Hematopoietic multipotent progenitor cell treated with erythropoietin and hydrocortisone succinate and interleukin-3 and kit ligand, for 4 days (in vitro differentiated cells): ENCODE measurements at places on chromosomes 7 and 10.

DNA sequence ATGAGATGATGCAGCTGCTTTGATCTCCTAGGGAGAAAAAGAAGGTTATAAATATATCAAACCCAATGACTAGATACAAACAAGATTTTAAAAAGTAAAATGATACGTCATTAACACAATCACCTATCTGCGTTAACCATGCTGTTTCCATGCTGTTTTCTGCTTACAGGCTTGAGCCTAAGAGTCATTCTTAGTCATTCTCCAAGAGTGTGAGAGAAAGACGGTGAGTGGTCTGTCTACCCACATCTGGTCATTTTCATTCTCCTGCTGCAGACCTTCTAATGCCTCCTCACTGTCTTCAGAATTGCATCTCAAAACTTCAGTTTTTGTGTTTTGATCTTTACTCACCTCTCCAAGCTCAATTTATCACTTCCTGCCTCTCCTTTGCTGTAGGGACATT, 98.0 kb upstream of the ELMO1 start:
- DNase-seq: no peak

DNA sequence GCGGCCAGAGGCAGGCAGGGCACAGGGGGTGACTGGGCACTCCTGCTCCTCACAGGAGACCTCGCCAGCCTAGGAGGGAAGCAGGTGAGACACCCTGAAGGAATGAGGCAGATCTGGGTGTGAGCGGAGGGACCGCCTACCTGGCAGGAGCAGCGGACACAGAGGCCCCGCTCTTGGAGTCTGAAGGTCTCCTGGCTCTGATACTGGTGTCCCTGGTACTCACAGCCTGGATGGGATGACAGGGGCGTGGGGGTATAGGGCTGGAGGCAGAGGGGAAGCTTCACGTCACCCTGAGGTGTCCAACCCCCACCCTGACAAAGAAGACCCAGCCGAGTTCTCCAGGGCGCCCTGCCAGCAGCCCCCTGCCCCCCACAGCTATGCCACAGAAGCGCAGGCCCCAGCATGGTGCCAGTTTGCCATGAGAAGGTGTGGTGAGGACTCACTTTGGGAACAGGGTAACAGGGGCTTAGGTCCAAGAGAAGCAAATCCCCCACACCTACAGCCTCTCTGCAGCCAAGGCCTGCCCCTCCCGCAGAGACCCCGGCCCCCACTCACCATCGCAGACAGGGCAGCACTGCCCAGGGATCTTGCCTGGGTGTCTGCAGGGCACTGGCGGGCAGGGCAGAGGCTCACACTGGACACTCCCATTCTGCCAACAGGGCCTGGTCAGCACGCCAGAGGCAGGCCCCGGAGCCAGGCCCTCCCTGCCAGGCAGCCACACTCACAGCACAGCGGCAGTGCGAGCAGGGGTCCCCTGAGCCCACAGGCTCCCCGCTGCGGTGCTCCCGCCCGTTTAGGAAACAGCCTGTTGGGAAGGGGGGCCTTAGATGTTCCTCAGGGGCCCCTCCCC, 17.0 kb downstream of the KCP start:
- no peak for DNase-seq

DNA sequence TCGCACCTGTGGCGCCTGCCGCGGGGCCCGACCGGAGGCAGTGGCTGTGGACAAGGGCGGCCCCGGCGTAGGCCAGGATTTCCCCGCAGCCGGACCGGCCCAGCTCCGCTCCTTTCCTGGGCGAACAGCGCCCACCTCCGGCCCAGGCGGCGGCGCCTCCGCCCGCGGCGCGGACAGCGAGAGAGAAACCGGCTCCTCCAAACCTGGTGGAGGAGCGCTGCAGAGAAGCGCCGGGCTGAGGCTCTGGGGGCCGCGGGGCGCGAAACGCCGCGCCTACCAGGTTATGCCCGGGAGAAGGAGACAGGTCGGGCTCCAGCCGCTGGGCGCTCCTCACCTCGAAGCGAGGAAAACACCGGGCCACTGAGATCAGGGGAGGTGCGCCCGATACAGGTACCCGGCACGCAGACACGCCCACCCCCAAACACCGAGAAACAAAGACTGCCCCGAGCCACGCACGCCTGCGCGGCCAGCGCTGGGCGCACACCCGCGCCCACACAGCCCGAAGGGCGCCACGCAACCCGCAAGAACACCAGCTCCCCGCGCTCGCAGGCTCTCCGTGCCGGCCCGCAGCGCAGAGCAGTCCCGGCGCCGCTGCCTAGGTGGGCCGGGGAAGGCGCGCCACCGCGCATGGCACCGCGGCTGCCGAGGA, 3.3 kb downstream of the GRID1 start:
- DNase-seq: peak; percentile 49

DNA sequence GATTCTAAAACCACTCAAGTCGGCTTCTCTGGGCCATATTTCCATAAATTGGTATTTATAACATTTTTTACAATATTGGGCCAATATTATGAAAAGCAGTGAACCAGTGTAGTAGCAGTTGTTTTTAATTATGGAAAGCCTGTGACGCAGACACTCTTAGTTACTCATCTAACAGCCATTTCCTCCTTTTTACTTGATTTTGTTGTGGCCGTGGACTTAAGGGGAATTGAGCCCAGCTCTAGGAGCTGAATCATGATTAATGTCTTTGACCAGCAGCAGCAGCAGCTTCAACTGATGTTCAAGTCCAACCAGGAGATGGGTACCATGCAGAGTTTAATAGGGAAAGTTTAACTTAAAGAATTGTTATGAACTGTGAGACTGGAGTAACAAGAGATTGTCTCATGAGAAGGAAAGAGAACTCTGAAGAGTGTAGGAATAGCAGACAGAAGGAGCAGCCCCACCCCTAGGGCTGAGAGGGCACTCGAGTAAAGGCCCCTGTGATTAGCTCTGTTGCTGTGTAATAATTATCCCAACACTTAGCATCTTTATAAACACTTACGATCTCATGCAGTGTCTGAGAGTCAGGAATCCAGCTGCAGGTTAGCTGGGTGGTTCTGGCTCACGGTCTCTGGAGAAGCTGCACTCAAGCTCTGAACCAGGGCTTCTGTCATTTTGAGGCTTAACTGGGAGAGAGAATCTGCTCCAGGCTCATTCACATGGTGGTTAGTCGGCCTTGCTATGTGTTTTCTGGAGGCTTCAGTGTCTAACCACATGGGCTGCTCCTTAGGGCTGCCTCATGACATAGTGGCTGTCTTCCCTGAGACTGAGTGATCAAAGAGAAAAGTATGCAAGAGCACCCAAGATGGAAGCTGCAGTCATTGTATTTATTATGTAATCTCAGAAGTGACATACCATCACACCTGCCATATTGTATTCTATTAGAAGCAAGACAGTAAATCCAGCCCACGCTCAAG, 4.6 kb downstream of the LANCL2 start:
- DNase-seq: no peak

DNA sequence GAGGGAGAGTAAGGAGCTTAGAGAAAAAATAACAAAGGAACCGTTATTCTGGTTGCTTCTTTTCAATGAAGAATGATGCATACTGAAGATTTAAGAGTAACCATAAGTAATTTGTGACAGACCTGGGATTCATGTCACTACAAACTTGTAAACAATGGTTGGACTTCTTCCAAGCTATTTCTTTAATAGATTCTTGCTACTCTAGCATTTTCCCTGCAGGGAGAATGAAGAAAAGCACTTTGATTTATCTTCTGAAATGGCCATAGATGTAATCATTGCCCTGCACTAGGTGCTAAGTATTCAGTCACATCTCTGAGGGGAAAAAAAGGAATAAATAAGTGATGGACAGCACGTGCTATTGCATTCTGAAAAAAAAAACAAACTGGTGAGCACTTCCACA, 606.6 kb upstream of the LRRN3 start:
- DNase-seq: no peak

GRCh38 chr7:143239813-143240212, 18.0 kb downstream of the TAS2R40 start:
- DNase-seq: peak; percentile 61

GRCh38 chr7:12475362-12476063, 71.8 kb upstream of the VWDE start:
- DNase-seq: no peak
